Astrocyte (in vitro differentiated cells and primary cell): ENCODE measurements at places on chromosomes 4 and X. TPM values are rescaled to one million over a fixed set of nuclear protein-coding genes. Genes with fewer than 3 reads are reported as not detected.

DNA sequence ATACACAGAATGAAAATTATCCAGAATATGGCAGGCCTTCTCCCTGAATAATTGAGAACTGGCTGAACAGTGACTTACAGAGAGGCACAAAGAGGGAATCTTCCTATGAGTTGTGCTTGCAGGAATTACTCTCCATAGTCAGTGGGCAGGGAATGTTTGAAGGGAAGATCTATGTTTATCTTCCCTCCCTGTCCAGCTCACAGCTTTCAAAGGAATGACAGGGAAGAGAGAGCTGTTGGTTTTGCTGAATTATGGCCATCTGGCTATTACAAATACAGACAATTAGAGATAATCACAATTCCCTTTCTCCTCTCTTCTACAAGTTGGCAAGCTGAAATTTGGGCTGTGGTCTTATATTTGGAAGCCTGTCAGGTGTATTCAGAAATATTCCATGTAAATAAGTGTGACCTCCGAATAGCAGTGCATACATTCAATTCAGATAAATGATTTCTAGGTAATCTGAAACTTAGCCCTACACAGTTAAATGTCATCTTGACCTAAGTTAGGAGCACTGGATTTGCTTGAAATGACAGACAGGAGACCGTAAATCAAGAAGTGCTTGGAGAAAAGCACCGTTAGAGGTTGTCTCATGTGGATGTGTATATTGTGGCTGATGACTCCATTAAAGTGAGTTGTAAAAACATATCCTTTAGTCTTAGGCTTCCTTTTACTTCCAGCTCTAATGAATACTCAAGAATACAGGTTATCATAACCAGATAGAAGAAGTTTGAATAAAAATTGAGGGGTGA, 136.8 kb downstream of the C4orf33 start:
- no peak for DNase-seq

GRCh38 chr4:5619913-5620625, 88.3 kb downstream of the EVC2 start:
- no peak for DNase-seq

- DNase-seq = no peak
These were observed 93.3 kb downstream of the PRDM5 start for GRCh38 chr4:120829113-120829831.

DNA sequence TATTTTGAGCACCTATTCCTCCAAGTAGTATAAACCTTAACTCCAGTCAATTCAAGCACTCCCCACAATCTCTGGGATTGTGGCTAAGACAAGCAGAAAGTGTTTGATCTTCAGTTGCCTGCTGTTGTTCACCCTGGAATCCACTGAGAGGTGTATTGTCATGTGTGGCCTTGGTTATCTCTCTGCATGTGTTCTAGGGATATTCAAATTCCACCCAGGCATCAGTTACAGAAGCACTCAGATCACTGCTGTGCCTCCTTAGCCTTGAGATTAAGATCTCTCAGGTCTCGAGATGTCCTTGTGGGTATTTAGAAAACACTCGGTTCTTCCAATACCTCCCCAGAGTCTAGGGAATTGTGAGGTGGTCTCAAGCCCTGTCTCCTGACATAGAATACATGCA, 213.3 kb downstream of the SMARCA1 start:
- DNase-seq = no peak

THAP9 gene
- 2.8 and 3.3 TPM in 2 replicates for total RNA-seq
